ENCODE measurements at places on chromosomes 4 and X.

GRCh38 chrX:39911278-39911897, 186.4 kb downstream of the BCOR start:
- ATAC-seq, result no peak

DNA sequence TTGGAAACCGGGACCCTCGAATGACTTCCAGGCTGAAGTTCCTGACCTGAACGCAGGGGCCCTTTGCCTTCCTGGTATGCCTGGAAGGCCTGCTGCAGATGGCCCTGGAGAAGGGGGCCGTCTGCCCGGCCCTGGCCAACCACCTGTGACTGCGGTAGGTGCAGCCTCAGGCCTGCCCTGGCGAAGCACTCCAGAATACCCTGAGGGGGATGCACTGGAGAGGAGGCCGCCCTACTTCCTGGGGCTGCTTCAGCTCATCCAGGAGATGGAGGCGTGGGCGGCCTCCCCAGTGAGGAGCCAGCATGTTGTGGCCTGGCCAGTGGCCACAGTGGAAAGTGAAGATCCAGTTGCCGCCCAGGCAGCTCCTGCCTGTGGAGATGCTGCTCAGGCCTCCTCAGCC, 26.4 kb upstream of the PNMA3 start:
- no peak for ATAC-seq

DNA sequence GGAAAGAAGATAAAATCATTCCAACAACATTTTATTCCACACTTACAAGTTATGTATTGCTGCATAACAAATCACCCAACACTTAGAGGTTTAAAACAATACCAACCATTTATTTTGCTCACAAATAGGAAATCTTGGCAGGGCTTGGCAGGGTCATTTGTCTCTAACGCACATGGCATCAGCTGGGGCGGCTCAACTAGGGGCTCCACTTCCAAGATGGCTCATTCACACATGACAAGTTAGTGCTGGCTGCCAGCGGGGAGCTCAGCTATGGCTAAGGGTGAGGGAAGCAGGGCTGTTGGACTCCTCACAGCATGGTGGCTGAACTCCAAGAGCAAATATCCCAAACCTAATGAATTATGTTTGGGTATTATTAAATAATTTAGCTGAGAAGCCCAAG, 377.0 kb downstream of the ZNF674 start:
- ATAC-seq, result no peak

GRCh38 chr4:95215991-95216605, 332.7 kb downstream of the UNC5C start:
- ATAC-seq, result no peak

DNA sequence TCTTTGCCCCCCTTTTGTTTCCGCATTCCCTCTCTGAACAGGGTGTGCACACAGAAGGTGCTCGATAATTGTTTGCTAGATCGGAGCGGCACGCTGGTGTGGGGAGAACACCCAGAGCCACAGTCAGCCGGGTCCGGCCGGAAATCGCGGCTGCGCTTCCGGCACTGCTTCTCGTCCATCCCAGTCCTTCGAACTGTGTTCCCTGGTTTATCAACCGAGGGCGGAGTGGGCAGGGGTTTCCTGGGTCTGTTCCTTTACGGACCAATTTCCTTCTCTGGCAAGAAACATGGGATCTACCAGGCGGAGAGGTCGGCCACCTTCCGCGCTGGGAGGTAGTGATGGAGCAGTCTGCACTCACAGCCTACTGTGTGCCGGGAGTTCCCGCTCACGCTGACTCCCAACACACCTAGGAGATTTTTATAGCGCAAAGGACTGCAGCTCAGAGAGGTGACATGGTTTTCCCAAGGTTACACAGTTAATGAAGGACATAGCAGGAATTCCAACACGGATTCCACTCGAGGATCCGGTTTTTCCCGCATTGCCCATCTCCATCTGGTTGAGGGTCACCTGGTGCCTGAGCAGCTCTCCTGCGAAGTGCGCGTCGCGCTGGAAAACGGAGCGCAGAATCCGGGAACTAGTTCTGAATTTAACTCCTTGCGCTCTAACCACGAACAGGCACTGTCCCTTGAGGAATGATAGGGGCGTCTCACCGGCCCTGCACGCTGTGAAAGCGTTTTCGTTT, 6.8 kb downstream of the MSX1 start:
- peak; percentile 20 for ATAC-seq

GRCh38 chr4:8341691-8342090, 72.1 kb downstream of the HTRA3 start:
- ATAC-seq, result no peak

Data from SK-N-SH treated with all-trans-retinoic acid at 6 μM for 48 hours (cell line).